Karpas-422 (cell line): ENCODE measurements at places on chromosomes 7 and 10.

GRCh38 chr7:26295015-26295414 lies 3.4 kb downstream of the SNX10 start:
- no peaks in the 10 kb centered on the region; the same call in 1 of the 2 replicates for H3K36me3 ChIP-seq
- H3K4me1 ChIP-seq = peaks cover 36% of the 10 kb centered on the region
- H3K27me3 ChIP-seq = no peaks in the 10 kb centered on the region
- 0 out of 2 replicates have a peak overlapping the region, but pooled peaks have one; percentile 28 for H3K4me3 ChIP-seq
- H3K27ac ChIP-seq = peak overlapping the region; percentile 72

- no peak overlapping the region for H3K4me3 ChIP-seq
- no peaks in the 10 kb centered on the region for H3K27me3 ChIP-seq
- no peak overlapping the region for H3K27ac ChIP-seq
- no peak for DNase-seq
- no peaks in the 10 kb centered on the region for H3K4me1 ChIP-seq
Observed at GRCh38 chr10:20446561-20447193, 450.4 kb downstream of the NEBL start.

GRCh38 chr7:111839261-111839660 lies 277.0 kb upstream of the IMMP2L start:
- no peak for DNase-seq
- no peak overlapping the region for H3K4me3 ChIP-seq
- H3K27me3 ChIP-seq = no peaks in the 10 kb centered on the region
- H3K4me1 ChIP-seq = no peaks in the 10 kb centered on the region

GRCh38 chr10:44990302-44990655 lies 10.4 kb upstream of the ZNF22 start:
- H3K36me3 ChIP-seq = no peaks in the 10 kb centered on the region
- H3K27ac ChIP-seq = no peak overlapping the region
- no peaks in the 10 kb centered on the region for H3K4me1 ChIP-seq

- H3K27ac ChIP-seq = no peak overlapping the region
- peak; percentile 76 for DNase-seq
- no peaks in the 10 kb centered on the region for H3K27me3 ChIP-seq
- no peaks in the 10 kb centered on the region for H3K36me3 ChIP-seq
- no peak overlapping the region for H3K4me3 ChIP-seq
Observed at GRCh38 chr10:11245510-11245909, 227.8 kb downstream of the CELF2 start.

DNA sequence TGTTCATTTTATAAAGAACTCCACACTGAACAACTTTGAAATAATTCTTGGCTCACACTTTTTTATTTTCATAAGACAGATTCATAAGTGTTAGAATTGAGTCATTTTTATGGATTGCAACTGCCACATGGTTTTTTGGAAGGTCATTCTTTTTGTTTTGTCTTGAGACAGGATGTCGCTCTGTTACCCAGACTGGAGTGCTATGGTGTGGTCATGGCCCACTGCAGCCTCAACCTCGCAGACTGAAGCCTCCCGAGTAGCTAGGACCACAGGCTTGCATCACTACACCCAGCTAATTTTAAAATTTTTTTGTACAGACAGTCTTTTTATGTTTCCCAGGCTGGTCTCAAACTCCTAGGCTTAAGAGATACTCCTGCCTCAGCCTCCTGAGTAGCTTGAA lies 20.3 kb downstream of the BMS1 start:
- no peaks in the 10 kb centered on the region for H3K27me3 ChIP-seq
- peaks cover 83% of the 10 kb centered on the region for H3K36me3 ChIP-seq
- DNase-seq = no peak
- no peak overlapping the region for H3K4me3 ChIP-seq
- no peak overlapping the region for H3K27ac ChIP-seq

DNA sequence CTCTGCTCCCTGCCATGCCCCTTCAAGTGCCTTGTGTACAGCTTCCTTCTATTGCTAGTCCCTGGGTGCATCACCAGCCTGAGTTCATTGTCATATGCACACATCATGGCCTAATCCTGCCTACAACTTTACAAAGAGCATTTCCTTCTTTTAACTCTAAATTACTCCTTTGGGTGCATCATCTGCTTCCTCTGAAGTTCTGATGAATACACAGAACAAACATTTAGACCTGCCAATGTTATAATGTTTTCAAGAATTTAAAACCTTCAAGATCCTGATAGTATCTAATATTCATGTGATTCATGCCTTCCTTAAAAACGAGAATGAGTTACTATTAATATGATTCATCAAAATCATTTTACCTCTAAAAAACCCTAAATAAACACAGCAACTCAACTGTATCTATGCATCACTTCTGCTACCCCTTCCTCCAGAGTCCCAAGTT lies 357.1 kb downstream of the MAGI2 start:
- H3K36me3 ChIP-seq = no peaks in the 10 kb centered on the region
- H3K27ac ChIP-seq = no peak overlapping the region
- no peaks in the 10 kb centered on the region for H3K27me3 ChIP-seq
- DNase-seq = no peak
- no peak overlapping the region for H3K4me3 ChIP-seq
- H3K4me1 ChIP-seq = no peaks in the 10 kb centered on the region

- peak overlapping the region; percentile 29; the same call in 1 of the 2 replicates for H3K27ac ChIP-seq
- no peaks in the 10 kb centered on the region for H3K36me3 ChIP-seq
- no peak for DNase-seq
- H3K27me3 ChIP-seq = no peaks in the 10 kb centered on the region
- H3K4me1 ChIP-seq = peaks cover 54% of the 10 kb centered on the region
Observed at GRCh38 chr10:92571649-92572048, 2.2 kb downstream of the IDE start.

GRCh38 chr10:101997803-101998202 lies 58.2 kb downstream of the ARMH3 start:
- H3K4me1 ChIP-seq = peaks cover 16% of the 10 kb centered on the region
- no peak overlapping the region for H3K4me3 ChIP-seq
- no peaks in the 10 kb centered on the region for H3K27me3 ChIP-seq

GRCh38 chr7:148535217-148535616 lies 55.3 kb upstream of the C7orf33 start:
- H3K4me1 ChIP-seq = peaks cover 5% of the 10 kb centered on the region; the same call in 1 of the 2 replicates
- no peaks in the 10 kb centered on the region for H3K36me3 ChIP-seq
- H3K27me3 ChIP-seq = no peaks in the 10 kb centered on the region
- DNase-seq = peak; percentile 64

DNA sequence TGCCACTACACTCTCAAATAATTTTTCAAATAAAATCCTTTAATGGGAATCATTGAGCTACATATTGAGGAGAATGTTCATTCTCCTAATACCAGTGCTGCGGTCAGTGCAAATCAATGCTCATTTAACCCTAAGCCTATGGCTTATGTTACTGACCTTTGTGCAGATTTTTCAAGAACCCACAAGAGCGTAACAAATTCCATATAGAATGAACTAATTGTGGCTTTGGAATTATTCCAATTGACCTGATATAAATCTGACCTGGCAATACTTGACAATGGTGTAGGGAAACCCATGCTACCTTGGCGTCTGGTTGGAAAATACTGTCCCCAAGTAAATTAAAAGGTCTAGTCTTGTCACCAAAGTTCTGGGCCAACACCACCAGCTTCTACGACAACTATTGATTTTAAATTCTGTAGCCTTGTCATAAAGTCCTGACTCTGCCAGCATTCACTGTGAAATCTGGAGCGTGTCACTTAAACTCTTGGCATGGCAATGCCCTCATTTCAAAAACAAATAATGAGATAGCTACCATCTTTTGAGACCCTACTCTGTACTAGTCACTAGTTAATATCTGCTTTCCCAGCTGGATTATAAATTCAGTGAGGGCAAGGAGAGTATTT lies 320.9 kb downstream of the AHR start:
- H3K4me3 ChIP-seq = no peak overlapping the region
- no peak for DNase-seq
- H3K4me1 ChIP-seq = no peaks in the 10 kb centered on the region
- H3K27me3 ChIP-seq = 0 out of 2 replicates have a peak, but pooled peaks cover 2% of the 10 kb centered on the region

DNA sequence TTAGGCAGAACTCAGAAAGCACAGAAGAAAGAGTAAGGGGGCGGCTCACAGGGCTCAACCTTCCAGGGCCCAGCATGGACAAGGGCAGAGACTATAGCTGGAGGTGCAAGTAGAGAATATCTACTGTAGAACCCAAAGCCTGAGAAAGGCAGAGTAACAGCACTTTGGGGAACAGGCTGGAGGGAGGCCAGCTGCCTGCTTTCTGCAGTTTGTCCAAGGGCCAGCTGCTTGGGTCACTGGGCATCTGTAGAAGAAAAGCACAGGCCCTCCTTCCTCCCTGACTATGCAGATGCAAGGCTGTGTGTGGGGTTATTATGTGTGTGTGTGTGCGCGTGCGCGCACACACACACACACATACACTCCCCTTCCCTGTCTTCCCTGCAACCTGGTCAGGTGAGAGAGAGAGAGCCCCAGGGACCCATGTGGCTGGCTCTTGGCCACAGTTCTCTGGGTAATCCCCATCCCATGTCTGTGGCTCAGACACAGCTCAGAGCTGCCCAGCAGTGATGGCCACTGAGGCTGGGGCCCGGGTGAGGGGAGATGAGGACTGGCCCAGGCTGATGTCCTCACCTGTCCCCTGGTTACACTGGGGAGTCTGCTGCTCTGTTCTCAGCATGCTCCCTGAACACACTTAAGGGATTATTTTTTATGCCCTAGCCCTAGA lies 9.0 kb downstream of the ADRA2A start:
- no peaks in the 10 kb centered on the region for H3K36me3 ChIP-seq
- no peak overlapping the region for H3K4me3 ChIP-seq
- H3K27me3 ChIP-seq = no peaks in the 10 kb centered on the region
- H3K27ac ChIP-seq = no peak overlapping the region
- H3K4me1 ChIP-seq = no peaks in the 10 kb centered on the region

- H3K4me3 ChIP-seq = no peak overlapping the region
- peaks cover 8% of the 10 kb centered on the region for H3K4me1 ChIP-seq
- H3K27ac ChIP-seq = no peak overlapping the region
- no peaks in the 10 kb centered on the region for H3K27me3 ChIP-seq
- DNase-seq = no peak
Observed at GRCh38 chr10:95896071-95896850, 11.5 kb upstream of the CC2D2B start.

- no peak for DNase-seq
- H3K4me3 ChIP-seq = no peak overlapping the region
- H3K4me1 ChIP-seq = no peaks in the 10 kb centered on the region
- H3K36me3 ChIP-seq = no peaks in the 10 kb centered on the region
Observed at GRCh38 chr10:127592586-127592985, 43.5 kb downstream of the NPS start.

GRCh38 chr7:29754874-29755490 lies 51.3 kb upstream of the WIPF3 start:
- no peaks in the 10 kb centered on the region for H3K4me1 ChIP-seq
- H3K27ac ChIP-seq = no peak overlapping the region
- no peak for DNase-seq

DNA sequence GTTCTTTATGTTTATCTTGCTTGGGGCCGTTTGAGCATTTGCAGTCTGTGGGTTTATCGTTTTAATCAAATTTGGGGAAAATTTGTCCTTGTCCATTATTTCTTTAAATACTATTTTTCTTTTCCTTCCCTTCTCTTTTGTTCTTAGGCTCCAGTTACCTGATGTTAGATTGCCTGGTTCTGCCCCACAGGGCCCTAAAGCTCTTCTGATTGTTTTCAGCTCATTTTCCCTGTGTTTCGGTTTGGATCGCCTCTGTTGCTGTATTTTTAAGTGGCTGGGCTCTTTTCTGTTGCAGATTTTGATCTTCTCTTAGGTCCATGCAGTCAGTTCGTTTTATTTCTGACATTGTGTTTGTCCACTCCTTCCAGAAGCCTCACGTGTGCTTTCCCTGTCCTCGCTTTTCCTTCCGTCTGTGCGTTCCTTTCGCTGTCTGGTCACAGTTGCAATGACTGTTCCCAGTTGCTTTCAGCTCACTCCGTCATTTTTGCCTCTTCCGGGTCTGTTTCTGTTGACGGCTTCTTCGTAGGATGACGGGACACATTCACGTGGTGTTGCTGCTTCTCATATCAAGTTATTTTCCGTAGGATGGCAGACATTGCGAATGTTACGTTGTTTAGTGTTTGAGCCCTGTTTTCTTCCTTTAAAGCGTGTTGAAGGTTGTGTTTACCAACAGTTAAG lies 111.4 kb downstream of the INPP5A start:
- H3K27ac ChIP-seq = no peak overlapping the region
- no peaks in the 10 kb centered on the region for H3K4me1 ChIP-seq
- H3K27me3 ChIP-seq = no peaks in the 10 kb centered on the region

DNA sequence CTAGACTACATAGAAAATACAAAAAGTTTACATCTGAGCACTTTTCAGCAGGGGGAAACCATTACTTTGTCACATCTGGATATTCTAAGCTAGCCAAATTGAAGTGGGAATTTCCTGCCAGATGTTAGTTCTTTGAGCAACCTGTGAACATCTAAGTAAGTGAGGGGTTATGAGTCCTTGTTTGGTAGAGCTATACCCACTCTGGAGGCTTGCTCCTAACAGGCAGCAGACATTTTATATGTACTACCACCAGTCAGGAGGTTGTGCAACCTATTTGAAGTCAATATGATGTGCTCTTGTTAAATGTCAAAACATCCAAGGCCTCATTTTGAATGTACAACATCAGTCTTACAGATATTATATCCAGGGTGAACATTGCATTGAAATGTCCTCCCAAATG lies 143.3 kb upstream of the KAT6B start:
- DNase-seq = peak; percentile 60
- H3K27me3 ChIP-seq = no peaks in the 10 kb centered on the region
- no peaks in the 10 kb centered on the region for H3K36me3 ChIP-seq
- peak overlapping the region; percentile 86 for H3K27ac ChIP-seq

DNA sequence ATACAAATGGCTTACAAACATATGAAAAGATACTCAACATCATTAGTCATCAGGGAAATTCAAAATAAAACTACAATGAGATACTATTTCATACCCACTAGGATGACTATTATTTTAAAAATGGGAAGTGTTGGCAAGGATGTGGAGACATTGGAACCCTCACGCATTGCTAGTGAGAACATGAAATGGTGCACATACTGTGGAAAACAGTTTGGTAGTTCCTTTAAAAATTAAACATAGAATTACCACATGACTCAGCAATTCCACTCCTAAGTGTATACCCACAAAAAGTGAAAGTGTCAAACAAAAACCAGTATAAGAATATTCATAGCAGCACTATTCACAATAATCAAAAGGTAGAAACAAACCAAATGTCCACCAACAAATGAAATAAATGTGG lies 48.5 kb upstream of the SHTN1 start:
- no peaks in the 10 kb centered on the region for H3K4me1 ChIP-seq
- H3K36me3 ChIP-seq = no peaks in the 10 kb centered on the region
- no peak overlapping the region for H3K4me3 ChIP-seq
- H3K27me3 ChIP-seq = no peaks in the 10 kb centered on the region
- no peak for DNase-seq

DNA sequence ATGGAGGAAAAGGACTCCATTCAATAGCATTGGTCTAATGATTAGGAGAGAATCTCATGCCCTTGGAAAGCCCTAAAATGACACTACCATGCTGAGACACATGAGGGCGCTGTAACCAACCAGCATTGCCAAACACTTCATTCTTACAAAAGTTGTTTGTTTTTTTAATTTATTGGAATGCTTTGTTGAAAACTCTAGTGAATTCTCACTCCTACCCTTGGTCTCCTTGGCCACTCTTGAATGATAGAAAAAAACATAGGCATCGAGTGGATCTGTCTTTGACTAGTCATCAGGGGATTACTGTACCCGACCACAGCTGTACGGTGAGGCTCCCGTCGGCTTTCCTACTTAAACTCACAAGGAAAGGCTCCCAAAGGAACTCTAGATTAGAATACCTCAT lies 29.3 kb upstream of the ADD3 start:
- H3K36me3 ChIP-seq = no peaks in the 10 kb centered on the region
- no peak overlapping the region for H3K27ac ChIP-seq
- no peaks in the 10 kb centered on the region for H3K27me3 ChIP-seq
- DNase-seq = peak; percentile 72
- no peak overlapping the region for H3K4me3 ChIP-seq
- H3K4me1 ChIP-seq = peaks cover 13% of the 10 kb centered on the region
